ENCODE measurements at places on chromosomes 2 and 18.

DNA sequence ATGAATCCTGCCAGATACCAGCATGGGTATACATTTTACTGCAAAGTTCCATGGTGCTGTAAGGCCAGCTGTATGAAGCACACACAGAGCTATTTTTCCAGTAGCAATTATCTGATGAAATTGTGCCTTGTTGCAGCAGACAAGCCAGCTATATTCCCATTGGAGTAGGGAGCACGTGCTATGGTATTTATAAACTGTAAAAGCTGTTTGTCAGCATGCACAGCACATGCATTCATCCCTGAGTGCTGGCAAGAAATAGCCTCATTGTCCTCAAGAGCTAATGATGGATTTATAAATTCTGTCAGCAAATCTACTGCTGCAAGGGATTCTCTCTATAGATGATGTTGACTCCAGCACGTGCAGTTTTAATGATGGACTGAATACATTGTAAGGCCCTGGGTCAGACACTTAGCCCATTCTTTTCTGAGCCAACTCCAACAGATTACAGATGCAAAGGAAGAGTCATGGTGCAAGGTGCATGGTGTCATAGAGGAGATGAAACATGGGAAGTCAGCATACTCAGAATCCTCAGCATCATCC, 61.7 kb downstream of the KCNS3 start:
- no peak for DNase-seq
- no peaks in the 10 kb centered on the region for H3K4me1 ChIP-seq
- no peak overlapping the region for H3K27ac ChIP-seq
- H3K4me3 ChIP-seq: no peak overlapping the region
- no peaks in the 10 kb centered on the region for H3K36me3 ChIP-seq
- H3K27me3 ChIP-seq: no peaks in the 10 kb centered on the region

- no peaks in the 10 kb centered on the region for H3K27me3 ChIP-seq
- DNase-seq: no peak
- no peak overlapping the region for H3K4me3 ChIP-seq
- no peaks in the 10 kb centered on the region for H3K36me3 ChIP-seq
- no peaks in the 10 kb centered on the region for H3K4me1 ChIP-seq
Observed at GRCh38 chr18:4333043-4333442, 122.1 kb downstream of the DLGAP1 start.

DNA sequence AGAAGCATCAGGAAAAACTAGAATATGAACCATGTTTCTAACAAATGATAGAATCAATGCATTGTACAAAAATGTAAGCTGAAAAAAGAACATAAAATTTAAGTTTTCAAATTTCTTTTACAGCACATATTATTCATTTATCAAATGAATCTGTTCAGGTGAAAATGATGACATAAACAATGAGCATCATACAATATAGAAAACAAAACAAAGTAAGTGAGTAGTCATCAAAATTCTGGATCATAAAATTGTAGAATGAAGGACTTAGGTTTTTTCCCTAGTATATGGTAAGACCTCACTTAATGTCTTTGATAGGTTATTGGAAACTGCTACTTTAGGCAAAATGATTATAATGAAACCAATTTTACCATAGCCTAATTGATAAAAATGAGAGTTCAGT, 427.0 kb upstream of the KCNH7 start:
- no peaks in the 10 kb centered on the region for H3K27me3 ChIP-seq
- no peaks in the 10 kb centered on the region for H3K4me1 ChIP-seq
- no peak overlapping the region for H3K27ac ChIP-seq
- no peak overlapping the region for H3K4me3 ChIP-seq
- DNase-seq: no peak
- no peaks in the 10 kb centered on the region for H3K36me3 ChIP-seq

GRCh38 chr2:193891023-193891422, 1696.3 kb upstream of the TMEFF2 start:
- H3K4me1 ChIP-seq: no peaks in the 10 kb centered on the region
- no peaks in the 10 kb centered on the region for H3K27me3 ChIP-seq
- no peak for DNase-seq
- no peaks in the 10 kb centered on the region for H3K36me3 ChIP-seq
- no peak overlapping the region for H3K4me3 ChIP-seq

GRCh38 chr2:100188326-100188725, 45.9 kb upstream of the AFF3 start:
- no peak overlapping the region for H3K4me3 ChIP-seq
- no peak overlapping the region for H3K27ac ChIP-seq
- no peaks in the 10 kb centered on the region for H3K36me3 ChIP-seq
- H3K27me3 ChIP-seq: no peaks in the 10 kb centered on the region
- no peak for DNase-seq
- H3K4me1 ChIP-seq: peaks cover 4% of the 10 kb centered on the region

DNA sequence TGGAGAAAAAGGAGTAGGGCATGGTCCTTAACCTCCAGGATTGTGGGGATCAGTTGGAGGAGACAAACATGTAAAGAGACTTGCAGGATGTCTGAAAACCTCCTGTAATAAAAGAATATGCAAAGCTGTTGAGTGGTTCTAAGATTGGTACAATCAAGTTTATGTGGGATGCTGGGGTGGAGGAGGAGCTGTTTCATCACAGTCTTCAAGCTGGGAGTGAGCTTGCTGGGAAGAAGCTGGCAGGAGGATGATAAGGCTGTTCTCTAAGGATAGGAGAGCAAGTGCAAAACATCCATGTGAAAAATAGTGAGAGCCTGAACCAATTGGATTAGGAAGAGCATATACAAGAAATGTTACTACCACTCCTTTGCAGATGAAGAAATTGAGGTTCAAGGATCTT, 161.9 kb upstream of the CRIM1 start:
- no peak for DNase-seq
- H3K27me3 ChIP-seq: no peaks in the 10 kb centered on the region
- H3K4me1 ChIP-seq: no peaks in the 10 kb centered on the region
- H3K27ac ChIP-seq: no peak overlapping the region

DNA sequence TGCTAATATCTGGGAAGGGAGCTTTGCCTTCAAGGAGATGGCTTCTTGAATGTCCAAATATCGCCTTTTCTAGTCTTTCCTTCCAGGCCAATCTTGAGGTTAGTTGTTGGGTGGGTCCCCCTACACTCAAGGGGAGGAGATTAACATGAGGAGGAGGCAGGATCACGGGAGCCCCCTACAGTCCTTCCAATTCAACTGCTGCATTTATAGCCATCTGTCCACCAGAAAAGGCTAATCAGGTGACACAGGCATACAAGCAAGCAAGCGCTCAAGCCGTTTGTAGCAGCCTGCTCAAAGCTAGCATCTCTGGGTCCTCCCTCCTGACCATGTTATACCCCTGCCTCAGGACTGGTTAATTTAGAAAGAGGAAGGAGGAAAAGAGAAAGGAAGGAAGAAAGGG, 87.6 kb downstream of the MRPS9 start:
- H3K27ac ChIP-seq: no peak overlapping the region
- no peak overlapping the region for H3K4me3 ChIP-seq
- H3K4me1 ChIP-seq: no peaks in the 10 kb centered on the region

DNA sequence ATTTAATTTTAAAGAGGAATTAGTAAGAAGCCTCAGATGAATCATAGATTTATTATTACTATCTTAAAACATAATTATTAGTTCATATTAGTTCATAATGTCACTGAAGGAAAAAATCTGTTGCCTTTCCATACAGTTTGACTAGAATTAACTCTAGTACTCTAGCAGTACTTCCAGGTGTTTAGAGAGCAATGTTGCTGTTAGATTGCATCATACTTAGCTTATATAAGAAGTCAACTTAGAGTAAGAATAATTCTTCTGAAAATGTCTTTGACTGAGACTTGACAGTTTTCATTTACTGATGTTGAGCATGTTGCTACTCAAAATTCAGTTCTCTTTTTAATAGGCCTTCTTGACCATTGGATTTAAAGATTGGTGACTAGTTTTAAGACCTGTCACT, 4.7 kb downstream of the RAB3GAP1 start:
- H3K27me3 ChIP-seq: no peaks in the 10 kb centered on the region
- no peak for DNase-seq
- peaks cover 16% of the 10 kb centered on the region for H3K36me3 ChIP-seq
- H3K4me1 ChIP-seq: peaks cover 39% of the 10 kb centered on the region

GRCh38 chr18:32391126-32391525, 79.6 kb downstream of the GAREM1 start:
- H3K4me3 ChIP-seq: no peak overlapping the region
- no peak overlapping the region for H3K27ac ChIP-seq
- no peaks in the 10 kb centered on the region for H3K27me3 ChIP-seq
- no peak for DNase-seq

DNA sequence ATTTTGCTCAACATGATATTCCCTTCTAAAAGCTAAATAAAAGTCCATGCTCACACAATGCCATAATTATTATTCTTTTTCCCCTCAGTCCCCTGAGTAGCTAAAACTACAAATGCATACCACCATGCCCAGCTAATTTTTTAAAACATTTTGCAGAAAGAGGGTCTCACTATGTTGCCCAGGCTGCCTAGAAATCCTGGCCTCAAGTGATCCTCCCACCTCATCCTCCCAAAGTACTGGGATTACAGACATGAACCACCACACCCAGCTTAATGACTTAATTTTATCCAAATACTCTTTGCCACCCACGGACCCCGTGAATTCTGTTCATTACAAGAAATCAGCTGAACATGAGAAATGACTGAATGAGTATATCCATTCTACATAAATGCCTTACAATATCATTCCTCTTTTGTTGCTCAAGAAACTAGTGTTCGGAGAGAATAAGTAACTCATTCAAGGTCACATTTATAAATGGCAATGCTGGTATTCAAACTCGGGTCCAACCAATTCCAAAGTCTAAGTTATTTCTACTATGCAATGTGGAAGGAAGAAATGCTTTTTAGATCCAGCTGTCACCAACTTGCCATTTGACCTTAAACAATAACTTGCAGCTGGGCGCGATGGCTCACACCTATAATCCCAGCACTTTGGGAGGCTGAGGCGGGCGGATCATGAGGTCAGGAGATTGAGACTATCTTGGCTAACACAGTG, 59.8 kb downstream of the NOL10 start:
- H3K4me1 ChIP-seq: no peaks in the 10 kb centered on the region
- no peak for DNase-seq
- no peak overlapping the region for H3K4me3 ChIP-seq
- H3K36me3 ChIP-seq: peaks cover 17% of the 10 kb centered on the region
- no peaks in the 10 kb centered on the region for H3K27me3 ChIP-seq
- H3K27ac ChIP-seq: no peak overlapping the region

GRCh38 chr2:81672516-81672915, 1368.0 kb upstream of the LRRTM1 start:
- no peak overlapping the region for H3K4me3 ChIP-seq
- no peak overlapping the region for H3K27ac ChIP-seq
- no peaks in the 10 kb centered on the region for H3K4me1 ChIP-seq
- no peak for DNase-seq
- no peaks in the 10 kb centered on the region for H3K36me3 ChIP-seq

DNA sequence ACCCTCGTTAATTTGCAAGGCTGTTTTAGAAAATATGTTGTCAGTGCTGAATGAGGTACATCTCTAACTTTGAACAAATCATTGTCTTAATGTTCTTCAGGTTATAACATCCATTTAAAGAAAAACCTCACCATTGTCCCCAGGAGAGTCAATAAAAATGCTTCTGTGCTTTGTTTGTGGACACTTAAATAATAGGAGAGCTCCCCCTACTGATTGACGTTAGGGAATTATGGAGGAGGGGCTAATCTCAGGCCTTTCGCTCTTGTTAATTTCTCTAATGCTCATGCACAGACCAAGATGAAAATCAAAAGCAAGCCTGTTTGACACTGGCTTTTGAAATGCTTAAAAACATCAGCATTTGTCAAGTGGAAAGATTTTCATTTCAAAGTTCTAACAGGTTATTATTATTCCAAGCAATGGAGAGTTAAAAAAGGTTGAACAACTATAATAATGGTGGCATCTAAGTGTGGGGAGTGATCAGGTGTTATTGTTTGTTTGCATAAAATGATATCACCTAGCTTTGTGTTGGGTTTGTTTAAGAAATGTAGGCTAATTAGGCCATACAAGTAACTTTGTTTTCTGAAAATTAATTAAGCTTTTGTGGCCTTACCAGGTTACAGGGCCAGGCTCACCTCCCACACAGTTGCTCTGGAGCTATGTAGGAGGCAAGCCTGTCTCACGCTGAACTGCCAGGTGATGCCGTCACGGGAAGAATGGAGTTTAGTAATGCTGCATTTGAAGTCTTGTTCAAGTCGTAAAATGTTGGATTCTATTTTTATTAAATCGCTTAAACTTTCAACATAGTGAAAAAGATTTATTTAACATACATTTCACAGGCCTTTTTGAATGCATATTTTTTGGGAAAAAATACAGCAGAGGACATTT, 51.7 kb upstream of the SMIM21 start:
- no peaks in the 10 kb centered on the region for H3K36me3 ChIP-seq
- no peak overlapping the region for H3K27ac ChIP-seq
- no peaks in the 10 kb centered on the region for H3K27me3 ChIP-seq
- H3K4me1 ChIP-seq: peaks cover 2% of the 10 kb centered on the region
- no peak for DNase-seq

DNA sequence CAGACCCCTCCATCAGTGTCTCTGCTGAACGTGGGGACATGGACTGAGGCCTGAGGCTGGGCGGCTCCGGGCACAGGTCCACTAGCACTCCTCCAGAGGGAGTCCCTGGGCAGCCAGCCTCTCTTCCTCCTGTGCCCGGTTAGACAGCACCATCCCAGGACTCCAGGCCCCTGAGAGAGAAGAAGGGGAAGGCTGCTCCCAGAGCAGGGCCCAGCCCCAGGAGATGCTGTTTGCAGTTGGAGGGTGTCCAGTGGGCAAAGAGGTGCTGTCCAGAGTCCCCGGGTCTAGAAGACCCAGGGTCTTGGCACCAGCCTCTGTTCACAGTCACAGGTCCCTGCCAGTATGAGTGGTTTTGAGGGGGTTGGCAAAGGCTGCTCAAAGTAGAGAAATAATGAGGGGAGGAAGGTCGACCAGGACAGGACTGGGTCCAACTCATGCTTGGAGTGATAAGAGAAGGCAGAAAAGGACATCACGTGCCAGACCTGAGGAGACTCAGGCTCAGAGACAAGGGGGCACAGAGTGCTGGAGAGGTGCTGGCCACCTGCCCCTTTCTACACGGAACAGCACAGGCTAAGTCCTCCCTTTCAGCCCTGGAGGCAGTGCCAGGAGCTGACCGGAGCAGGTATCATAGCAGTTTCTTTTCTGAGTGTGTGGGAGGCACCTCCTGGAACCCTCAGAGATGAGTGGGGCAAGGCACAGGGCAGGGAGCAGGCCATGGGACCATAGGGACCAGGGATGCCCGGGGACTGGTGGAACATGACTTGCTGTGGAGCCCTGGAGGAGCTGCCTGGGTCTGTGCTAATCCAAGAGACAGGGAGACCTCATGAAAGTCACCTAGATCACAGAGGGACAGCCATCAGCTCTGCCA, 21.1 kb downstream of the CRACDL start:
- peaks cover 4% of the 10 kb centered on the region for H3K27me3 ChIP-seq
- H3K36me3 ChIP-seq: no peaks in the 10 kb centered on the region
- H3K4me1 ChIP-seq: peaks cover 26% of the 10 kb centered on the region
- H3K4me3 ChIP-seq: no peak overlapping the region

DNA sequence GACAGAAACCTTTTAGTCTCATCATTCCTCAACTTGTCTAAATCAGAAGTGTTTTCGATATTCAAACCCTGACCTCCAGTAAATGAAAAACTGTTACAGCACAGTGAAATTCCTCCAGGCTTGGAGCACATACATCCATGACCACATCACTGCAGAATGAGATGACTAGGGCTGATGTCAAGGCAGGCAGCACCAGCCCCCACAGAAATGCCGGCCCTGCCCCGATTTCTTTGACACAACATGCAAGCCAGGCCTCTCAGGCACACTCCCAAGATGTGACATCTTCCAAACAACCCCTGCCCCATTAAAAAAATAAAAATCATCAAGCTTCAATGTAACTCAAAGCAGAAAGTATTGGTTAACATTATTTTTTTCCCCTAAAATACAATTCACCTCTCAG, 103.3 kb downstream of the CTAGE1 start:
- peaks cover 1% of the 10 kb centered on the region for H3K27me3 ChIP-seq
- no peaks in the 10 kb centered on the region for H3K4me1 ChIP-seq
- no peaks in the 10 kb centered on the region for H3K36me3 ChIP-seq
- DNase-seq: no peak
- no peak overlapping the region for H3K27ac ChIP-seq
